Prostate gland (tissue), 2 donors: ENCODE measurements at places on chromosomes 16 and 17.

DNA sequence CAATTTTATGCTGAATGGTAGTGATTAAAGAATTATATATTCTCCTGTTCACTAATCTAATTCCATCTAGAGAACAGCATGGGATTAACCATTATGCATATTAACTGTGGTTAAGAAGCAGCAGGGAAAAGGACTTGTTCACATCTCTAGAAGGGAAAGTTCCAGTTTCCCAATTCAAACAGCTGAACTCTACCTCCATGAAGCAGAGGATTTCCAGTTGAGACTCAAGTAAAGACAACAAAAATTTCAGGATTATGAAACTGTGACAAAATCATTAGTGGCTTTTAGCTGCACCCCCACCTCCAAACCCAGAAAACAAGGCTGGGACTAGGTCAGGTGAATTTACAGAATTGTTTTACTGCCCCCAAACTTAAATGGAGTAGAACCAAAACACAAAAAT, 73.6 kb downstream of the USP32 start:
- DNase-seq = no peak

GRCh38 chr17:596763-597644, 117.6 kb downstream of the VPS53 start:
- DNase-seq = no peak

DNA sequence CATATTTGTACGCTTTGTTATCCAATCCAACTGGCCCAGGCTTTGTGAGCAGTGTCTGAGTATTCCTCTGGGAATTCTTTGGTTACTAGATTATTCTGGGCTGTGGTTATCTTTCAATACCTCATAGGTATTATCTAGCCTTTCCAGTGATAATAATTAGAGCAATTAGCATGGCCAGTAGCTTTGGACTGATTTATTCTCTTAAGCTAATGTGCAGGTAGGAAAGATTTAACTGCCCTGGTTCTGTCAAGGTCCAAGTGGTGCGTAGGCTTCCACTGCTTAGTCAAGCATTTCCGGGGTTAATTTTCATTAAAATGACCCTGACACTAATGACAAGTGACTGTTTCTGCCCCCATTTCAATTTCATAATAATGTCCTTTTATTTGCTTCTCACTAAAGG, 54.2 kb upstream of the PMFBP1 start:
- no peak for DNase-seq

DNA sequence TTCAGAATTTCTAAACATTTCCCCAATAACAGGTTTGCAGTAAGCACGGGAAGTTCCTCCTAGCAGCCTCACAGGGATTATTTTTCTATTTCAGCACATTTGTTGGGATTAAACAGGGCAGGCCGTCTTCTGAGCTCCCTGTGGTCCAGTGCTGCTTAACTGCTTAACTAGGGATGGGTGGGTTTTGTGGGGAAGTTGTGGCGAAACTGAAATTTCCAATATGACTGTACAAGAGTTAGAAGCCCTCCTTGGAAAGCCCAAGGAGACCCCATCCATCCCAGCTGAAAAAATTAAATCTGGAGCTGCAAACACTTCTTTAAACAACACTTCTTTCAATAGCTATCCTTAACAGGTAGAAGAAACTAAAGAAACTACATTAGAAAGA, 22.2 kb downstream of the FAM117A start:
- no peak for DNase-seq

- DNase-seq = no peak
These were observed 9.6 kb downstream of the CLUAP1 start for GRCh38 chr16:3510416-3510815.

DNA sequence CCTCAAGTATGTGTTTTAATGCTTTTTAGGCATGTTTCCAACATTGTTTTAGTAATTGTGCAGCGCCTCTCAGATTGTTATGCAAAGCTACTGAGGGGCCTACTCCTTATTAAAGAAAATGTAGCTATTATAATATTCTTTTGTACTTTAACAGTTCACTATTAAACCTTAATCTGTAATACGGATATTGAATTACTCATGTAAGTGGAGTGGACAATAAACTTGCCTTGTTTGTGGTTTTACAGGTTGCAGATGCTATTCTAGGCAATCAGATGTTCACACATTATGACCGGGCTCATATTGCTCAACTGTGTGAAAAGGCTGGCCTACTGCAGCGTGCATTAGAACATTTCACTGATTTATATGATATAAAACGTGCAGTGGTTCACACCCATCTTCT, 41.0 kb downstream of the PTRH2 start:
- no peak for DNase-seq

GRCh38 chr16:1691276-1691675, 13.2 kb downstream of the JPT2 start:
- DNase-seq = no peak

- DNase-seq = no peak
These were observed 186.5 kb upstream of the CCL2 start for GRCh38 chr17:34068571-34068970.

DNA sequence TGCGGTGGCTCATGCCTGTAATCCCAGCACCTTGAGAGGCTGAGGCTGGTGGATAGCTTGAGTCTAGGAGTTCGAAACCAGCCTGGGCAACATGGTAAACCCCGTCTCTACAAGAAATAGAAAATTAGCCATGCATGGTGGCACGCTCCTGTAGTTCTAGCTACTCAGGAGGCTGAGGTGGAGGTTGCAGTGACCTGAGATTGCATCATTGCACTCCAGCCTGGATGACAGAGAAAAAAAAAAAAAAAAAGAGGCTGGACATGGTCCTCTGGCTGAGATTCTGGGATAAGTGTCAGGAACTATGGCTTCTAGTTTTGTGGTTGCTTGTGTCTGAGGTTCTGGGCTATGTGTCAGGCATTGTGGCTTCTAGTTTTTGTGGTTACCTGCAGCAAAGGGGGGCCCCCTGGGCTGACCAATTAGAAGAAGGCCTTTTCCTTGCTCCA, 7.0 kb downstream of the KSR1 start:
- DNase-seq = no peak

- DNase-seq = no peak
These were observed 63.0 kb upstream of the CLEC18A start for GRCh38 chr16:69888005-69888590.

GRCh38 chr17:10793816-10794215, 10.1 kb downstream of the TMEM238L start:
- no peak for DNase-seq

GRCh38 chr17:53538129-53538617, 284.6 kb upstream of the KIF2B start:
- no peak for DNase-seq

GRCh38 chr17:66812571-66812970, 22.3 kb upstream of the CACNG5 start:
- DNase-seq = no peak

GRCh38 chr17:74052993-74053711, 150.3 kb upstream of the RPL38 start:
- no peak for DNase-seq

GRCh38 chr16:15874745-15875314, 13.6 kb downstream of the CEP20 start:
- DNase-seq = peak; percentile 37

DNA sequence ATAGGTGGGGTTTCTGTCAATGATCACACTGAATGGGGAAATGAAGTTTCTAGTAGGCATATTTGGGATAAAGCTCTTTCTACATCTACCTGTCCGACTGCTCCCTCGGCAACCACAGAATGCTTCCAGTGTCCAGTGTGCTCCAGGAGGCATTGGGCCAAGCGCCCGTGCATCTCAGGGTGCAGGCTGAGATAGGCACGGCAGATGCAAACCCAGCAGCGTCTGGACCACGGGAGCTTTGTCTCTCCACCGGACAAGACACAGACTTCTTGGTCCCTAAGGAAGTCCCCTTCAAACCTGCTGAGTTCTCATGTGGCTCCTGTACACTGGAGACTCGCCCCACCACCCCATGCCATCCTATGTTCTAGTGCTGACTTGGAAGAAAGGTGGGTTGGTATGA, 202.8 kb downstream of the RPTOR start:
- DNase-seq = no peak

- DNase-seq = no peak
These were observed 100.7 kb downstream of the SOCS1 start for GRCh38 chr16:11155284-11155806.

- DNase-seq = no peak
These were observed 172.7 kb downstream of the TANC2 start for GRCh38 chr17:63138713-63139112.

- DNase-seq = no peak
These were observed 4.2 kb downstream of the IFI35 start for GRCh38 chr17:43010667-43011308.

DNA sequence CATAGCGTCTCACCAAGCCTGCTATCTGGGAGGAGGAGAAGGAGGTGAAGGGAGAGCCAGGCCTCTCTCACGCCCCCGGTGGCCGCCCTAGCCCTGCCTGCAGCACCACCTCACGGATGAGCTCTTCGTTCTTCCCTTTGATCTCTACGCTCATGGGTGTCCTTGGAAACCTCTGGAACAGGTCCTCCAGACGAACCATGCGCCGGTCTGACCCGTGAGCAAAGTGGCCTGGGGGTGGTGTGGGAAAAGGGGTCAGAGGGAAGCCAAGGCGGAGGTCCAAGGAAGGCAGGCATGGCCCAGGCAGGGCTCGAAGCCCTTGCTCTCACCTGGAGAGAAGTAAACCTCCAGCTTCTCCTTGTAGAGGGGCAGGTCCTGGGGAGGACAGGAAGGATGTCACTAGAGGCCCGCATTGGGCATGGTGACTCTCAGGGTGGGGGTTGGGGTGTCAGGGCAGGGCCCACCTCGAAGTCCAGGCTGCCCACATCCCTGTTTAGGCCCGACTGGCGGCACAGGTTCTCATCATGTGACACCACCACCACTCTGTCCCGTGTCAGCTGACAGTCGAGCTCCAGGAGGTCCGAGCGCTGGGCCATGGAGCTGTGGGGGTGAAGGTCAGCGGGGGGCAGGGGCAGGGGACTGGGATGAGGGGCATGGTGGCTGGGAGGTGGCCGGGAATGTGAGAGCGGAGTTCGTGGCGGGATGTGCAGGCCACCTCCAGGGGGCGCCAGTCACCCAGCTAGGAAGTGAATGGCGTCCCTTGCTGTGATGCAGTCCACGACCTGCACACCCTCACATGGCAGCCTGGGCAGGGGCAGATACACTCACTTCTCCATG, 923 bp downstream of the GDPD3 start:
- DNase-seq = no peak

DNA sequence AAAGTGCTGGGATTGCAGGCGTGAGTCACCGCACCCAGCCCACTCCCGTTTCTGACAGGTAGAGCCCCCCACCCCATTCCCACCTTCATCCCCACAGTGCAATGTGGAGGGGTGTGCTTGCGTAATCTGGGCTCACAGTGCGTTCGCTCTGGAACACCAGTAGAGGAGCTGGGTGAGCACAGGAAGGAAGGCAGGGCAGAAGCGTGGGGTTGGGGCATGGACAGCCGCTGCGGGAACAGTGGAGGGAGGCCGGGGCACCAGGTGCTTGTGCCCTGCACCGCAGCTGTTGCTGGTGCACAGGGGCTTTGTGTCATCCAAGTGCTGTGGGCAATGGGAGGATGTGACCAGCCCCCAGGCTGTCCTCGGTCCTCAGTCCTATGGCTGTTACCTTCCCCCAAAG, 24.7 kb downstream of the KDM8 start:
- no peak for DNase-seq

- no peak for DNase-seq
These were observed 5.5 kb downstream of the CCDC182 start for GRCh38 chr17:57739402-57740234.

GRCh38 chr16:80480664-80481063, 60.1 kb upstream of the DYNLRB2 start:
- no peak for DNase-seq

DNA sequence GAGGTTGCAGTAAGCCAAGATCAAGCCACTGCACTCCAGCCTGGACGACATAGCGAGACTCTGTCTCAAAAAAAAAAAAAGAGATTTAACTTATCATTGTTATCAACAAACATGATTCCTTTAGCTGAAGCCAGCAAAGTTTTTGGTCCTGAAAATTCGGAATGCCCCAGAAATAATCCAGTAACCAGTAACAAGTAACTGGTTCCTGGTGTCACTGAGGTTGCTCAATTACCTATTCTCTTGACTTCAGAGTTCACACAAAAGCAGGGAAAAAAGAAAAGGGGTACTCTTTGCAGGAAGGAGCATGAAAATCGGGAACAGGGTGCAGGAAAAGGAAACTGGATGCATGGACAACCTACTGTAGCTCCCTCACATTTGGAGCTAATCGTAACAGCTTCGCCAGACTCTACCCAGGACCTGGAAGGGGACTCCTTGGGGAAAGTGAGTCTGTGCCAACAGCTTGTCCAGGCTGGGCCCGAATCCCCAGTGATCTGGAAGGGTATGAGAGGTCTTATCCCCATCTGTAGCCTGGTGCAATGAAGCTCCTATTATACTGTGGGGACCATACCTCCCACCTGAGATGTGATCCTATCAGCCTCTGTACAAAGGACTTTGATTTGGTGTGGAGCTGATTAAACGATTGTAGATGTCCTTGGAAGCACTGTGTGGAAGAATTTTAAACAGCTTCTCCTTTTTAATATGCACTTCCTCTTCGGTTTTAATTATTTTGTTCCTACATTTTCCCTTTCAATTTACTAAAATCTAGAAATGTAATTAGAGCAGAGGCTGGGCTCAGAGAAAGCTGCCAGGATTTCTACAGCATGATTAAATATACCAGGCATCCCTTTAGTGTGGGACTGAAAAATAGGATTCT, 3.4 kb upstream of the SPOP start:
- no peak for DNase-seq

DNA sequence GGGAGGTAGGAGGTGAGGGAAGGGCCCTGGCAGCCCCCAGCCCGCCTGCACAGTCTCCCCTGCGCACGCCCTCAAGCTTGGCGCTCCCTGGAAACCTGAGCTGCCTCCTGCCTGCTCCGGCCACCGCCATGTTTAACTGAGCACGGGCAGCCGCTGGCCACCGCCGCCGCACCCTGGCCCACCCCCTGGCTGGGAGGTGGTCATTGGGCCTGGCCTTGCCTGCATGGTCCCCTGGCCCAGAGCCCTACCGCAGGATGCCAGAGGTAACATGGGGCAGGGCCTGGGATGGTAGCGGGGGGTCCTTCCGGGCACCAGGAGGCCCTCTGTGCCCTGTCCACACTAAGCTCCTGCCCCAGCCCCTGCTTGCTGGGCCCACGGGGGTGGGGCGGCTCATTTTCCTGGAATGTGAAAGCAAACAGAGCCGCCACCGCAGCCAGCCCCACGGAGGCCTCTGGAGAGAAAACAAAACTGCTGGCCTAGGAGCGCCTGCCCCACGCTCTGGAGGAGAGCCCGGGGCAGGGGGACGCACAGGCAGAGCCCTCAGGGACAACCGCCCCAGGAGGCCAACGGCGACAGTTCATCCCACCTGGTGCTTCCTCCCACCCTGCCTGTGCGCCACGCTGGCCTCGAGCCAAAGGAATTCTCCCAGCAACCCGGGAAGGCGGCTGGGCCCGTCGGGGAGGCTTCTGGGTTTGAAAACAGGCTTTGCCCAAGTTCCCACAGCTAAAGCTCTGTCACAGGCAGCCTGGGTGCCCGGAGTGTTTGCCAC, 8.9 kb downstream of the NHERF2 start:
- DNase-seq = no peak
